NCI-H524 (cell line): ENCODE measurements at places on chromosomes 3 and 15.

GRCh38 chr15:87123676-87124382 lies 1044.2 kb downstream of the AGBL1 start:
- no peak for DNase-seq

DNA sequence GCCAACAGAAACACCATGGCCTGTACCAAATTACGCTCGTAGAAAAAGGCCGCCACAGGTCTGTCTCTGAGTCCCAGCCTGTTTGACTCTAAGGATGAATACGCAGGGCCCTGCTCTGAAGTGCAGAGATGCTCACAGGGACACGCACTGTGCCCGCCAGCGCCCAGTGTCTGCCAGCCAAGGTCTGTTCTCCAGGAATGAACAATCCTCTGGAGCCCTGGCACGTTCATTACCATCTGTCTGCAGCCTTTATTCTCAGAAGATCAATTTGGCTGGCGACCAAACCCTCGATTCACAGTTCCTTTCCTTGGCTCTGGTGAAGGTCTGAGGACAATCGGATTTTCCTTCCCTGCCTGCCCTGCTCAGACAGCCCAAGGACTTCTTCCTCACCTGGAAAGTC lies 66.3 kb downstream of the NIPA2 start:
- no peak for DNase-seq

DNA sequence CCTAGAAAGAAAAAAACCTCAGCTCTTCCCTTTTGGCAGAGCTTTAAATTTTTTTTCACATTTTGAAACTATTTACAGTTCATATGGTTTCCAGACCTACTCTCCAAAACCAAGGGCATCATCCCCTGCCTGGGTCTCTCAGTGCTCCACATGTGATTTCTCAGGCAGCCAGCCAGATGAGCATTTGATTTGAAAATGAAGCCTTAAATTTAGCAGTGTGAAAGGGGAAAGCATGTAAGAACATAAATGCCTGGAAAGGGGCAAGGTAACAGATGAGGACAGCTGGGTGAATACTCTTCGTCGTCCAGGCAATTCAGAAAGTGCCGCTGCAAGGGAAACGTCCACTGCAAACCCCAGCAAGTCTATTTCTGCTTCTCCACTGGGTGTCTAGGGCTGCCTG lies 94.8 kb downstream of the ATP8B4 start:
- no peak for DNase-seq

DNA sequence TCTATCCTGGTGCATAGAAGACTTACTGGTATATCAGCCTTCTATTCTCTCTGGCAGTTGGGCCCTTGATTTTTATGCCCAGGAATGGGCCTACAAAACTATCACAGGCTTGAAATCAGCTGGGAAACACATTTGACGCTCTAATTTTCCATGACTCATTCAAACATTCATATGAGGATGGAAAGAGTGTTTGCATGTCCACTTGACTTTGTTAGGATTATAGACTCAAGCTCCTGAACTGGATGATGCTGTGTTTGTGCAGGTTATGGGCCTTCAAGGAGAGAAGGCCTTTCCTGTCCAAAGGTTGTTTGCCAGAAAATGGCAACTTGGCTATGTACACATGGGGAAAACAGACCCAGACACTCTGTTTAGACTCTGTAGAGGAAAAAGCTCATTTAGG lies 219.9 kb downstream of the GAP43 start:
- DNase-seq, result no peak

DNA sequence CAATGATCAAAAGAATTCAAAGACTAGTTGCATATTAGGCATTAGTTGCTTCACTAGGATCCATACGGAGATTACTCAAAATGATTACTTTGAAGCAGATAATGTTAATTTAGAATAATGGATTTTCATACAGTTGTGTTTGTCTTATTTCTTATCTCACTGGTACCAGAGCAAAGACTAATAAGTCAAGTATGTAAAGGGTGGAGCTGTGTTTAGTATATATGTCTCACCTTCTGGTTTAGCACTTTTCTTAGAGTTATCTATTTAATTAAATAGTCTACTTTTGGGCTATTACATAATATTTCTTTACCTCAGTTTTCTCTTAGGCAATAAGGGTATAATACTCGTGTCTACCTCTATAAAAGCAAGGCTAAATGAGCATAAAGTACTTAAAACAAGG lies 18.8 kb downstream of the TMEM207 start:
- no peak for DNase-seq

DNA sequence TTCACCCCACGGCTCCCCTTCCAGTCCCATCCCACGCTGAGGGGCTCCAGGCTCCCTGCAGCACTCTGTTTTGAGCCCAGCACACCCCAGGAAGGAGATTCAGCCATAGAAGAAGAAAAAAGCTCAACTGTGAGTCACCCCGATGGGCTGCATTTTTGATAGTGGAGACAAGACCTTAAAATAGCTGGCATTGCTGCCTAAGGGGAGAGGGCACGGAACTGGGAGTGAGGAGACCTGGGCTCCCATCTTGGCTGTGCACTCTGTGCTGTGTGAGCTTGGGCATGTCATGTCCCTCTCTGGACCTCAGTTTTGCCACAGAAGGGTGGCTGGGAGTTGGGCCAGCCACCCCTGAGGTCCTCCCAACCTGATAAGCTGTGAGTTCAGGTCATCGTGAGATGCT lies 57.2 kb upstream of the SMAD6 start:
- DNase-seq, result no peak

- DNase-seq, result no peak
These were observed 54.1 kb downstream of the TMEM44 start for GRCh38 chr3:194579091-194579606.
